Breast epithelium (tissue), 4 donors: ENCODE measurements at places on chromosomes 2 and 18.

- no peak for DNase-seq
Observed at GRCh38 chr2:168434146-168434545, 21.9 kb upstream of the CERS6 start.

DNA sequence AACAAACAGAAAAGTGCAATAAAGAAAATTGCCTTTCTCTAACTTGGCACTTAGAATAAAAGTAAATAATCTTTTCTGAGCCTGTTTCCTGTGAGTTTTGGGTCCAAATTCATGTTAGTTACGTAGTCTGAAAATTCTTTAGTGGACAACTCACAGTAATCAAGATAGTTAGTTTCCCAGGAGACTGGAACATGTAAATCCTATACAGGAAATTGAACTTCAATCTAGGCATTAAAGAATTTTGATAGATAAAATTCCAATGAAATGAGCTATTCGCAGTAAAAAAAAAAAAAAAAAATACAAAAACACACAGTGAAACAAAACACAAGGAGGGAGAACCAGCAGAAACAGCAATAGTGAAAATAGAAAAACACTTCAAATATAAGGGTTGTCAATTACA is 83.8 kb upstream of the REG3G start:
- DNase-seq = no peak

GRCh38 chr2:72159211-72159993 is 11.7 kb upstream of the CYP26B1 start:
- DNase-seq = no peak

- no peak for DNase-seq
Observed at GRCh38 chr2:190809139-190809764, 71.4 kb upstream of the GLS start.

DNA sequence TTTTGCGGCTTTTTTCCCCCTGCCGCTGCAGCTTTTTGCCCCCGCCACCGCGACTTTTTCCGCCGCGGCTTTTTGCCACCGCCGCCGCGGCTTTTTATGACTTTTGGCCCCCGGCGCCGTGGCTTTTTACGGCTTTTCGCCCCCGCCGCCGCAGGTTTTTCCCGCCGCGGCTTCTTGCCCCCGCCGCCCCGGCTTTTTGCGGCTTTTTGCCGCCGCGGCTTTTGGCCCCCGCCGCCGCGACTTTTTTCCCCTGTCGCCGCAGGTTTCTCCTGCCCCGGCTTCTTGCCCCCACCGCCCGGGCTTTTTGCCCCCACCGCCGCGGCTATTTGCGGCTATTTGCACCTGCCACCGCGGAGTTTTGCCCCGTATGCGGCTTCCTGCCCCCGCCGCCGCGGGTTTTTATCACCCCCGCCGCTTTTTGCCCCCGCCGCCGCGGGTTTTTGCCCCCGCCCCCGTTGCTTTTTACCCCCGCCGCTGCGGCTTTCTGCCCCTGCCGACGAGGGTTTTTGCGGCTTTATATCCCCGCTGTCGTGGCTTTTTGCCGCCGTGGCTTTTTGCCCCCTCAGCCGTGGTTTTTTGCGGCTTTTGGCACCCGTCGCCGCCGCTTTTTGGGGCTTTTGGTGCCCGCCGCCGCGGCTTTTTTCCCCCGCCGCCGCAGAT is 2750.9 kb downstream of the RPIA start:
- DNase-seq = no peak

DNA sequence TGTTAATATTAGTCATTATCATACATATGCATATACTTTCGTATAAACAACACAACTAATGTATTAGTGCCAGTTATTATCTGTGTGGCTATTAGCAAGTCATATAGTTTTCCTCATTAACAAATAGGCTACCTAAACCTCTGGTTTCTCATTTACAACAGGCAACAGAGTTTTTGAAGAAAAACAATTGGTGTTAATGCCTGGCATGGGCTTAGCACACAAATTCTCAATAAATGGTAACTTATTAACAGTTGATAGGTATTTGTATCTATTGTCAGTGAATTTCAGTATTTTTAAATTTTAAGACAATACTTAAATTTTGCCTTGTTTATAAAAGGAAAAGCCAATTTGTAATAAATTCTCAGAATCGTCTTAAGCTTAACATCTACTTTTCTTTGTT is 182.5 kb downstream of the PMAIP1 start:
- no peak for DNase-seq

DNA sequence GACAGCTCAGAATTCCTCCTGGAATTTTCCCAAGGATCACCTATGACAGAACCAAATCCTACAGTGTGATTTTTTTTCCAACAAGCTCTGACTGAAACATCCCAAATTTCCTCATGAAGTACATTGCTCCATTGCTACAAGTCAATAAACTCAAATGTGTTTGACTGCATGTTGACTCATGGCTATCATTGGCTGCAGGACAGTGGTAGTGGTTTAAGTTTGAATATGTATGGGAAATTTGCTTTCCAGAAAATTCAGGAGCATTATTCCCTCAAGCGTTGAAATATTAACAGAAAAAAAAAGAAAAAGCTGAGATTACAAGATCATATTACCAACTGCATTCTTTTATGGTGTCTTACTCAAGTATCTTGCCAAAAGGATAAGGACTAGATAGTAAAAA is 402.8 kb upstream of the DSEL start:
- no peak for DNase-seq
